ENCODE measurements at places on chromosomes 5 and 9. TPM values are rescaled to one million over a fixed set of nuclear protein-coding genes. Genes with fewer than 3 reads are reported as not detected.

CDKN2B-AS1 gene
- 0.76 TPM for total RNA-seq

SAPCD2 gene
- 5.1 TPM for total RNA-seq

GALNT12 gene
- 0.38 TPM for total RNA-seq

KCTD16 gene
- total RNA-seq = under 0.01 TPM

GLIPR2 gene
- total RNA-seq = 108 TPM

KLF4 gene
- 3.7 TPM for total RNA-seq

LCN15 gene
- 0.13 TPM for total RNA-seq

PCA3 gene
- 0.25 TPM for total RNA-seq

DNM1 gene
- total RNA-seq = 0.13 TPM

LHFPL2 gene
- total RNA-seq = 39.6 TPM

C5orf34 gene
- 3.7 TPM for total RNA-seq

PFDN1 gene
- 63.2 TPM for total RNA-seq

GAS1 gene
- 0.77 TPM for total RNA-seq

CAPSL gene
- not detected for total RNA-seq

SPEF2 gene
- 0.13 TPM for total RNA-seq

NUTM2F gene
- not detected for total RNA-seq

MTX3 gene
- 5.9 TPM for total RNA-seq

POC5 gene
- 7.4 TPM for total RNA-seq

SLC6A7 gene
- not detected for total RNA-seq

ENHO gene
- under 0.01 TPM for total RNA-seq

ATOX1 gene
- total RNA-seq = 45.1 TPM

SLC25A2 gene
- total RNA-seq = under 0.01 TPM

PKD2L2 gene
- total RNA-seq = not detected

TJP2 gene
- 45.7 TPM for total RNA-seq

CAMK4 gene
- 0.13 TPM for total RNA-seq

ARL15 gene
- 39.0 TPM for total RNA-seq

C9orf152 gene
- not detected for total RNA-seq

CDKN2B gene
- total RNA-seq = 9.9 TPM

DENND4C gene
- 93.1 TPM for total RNA-seq

NADK2 gene
- 15.4 TPM for total RNA-seq

FBP1 gene
- 0.64 TPM for total RNA-seq

FKBP15 gene
- 15.4 TPM for total RNA-seq

CDK5RAP2 gene
- total RNA-seq = 18.7 TPM

ZNF782 gene
- 3.0 TPM for total RNA-seq

GNA14 gene
- 72.2 TPM for total RNA-seq

NEURL1B gene
- 3.5 TPM for total RNA-seq

DNAH5 gene
- 0.13 TPM for total RNA-seq
